Activated naive CD4-positive, alpha-beta T cell treated with Interleukin-2 at 50 U/mL for 16 hours (primary cell): ENCODE measurements at places on chromosomes 11 and 22.

DNA sequence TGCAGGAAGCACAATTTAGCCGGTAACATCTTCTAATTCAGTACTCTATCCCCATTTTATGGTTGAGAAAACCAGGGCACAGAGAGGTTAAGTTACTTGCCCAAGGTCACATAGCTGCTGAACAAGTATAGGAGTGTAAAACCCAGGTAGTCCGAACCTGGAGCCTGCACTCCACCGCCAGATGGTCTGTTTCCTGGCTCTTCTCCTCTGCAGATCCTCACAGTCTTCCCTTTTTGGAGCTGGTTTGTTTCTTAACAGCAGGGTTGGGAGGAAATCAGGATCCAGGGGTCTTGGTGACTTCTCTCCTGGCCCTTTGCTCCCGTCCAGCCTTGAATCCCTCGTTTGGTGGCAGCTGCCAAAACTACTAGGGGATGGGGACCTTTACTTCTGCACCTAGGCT lies 12.0 kb downstream of the TSPAN18 start:
- no peak for DNase-seq

- DNase-seq = no peak
These were observed 327.5 kb downstream of the ETS1 start for GRCh38 chr11:128259816-128260215.

- DNase-seq = no peak
These were observed 16.9 kb downstream of the LMO2 start for GRCh38 chr11:33874910-33875490.

DNA sequence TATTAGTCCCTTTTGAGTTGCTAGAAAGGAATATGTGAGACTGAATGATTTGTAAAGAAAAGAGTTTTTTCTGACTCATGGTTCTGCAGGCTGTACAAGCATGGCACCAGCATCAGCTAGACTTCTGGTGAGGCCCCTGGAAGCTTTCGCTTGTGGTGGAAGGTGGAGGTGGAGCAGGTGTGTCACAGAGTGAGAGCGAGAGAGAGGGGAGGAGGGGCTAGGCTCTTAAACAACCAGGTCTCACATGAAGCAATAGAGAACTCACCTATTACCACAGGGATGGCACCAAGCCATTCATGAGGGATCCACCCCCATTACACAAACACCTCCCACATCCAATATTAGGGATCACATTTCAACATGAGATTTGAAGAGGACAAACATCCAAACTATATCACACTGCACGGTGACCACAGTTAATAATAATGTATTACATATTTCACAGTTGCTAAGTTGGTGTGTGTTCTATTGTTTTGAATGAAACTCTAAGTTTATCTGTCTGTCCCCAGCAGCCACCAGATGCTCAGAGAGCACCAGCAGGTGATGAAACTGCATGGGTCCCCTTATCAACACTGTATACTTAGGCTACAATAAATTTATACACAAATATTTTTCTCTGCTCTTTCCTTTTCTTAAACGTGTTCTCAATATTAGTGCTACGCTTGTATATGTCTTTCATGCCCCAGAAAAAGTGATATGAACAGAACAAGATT lies 14.1 kb downstream of the ZFP91 start:
- peak; percentile 61 for DNase-seq

- DNase-seq = no peak
These were observed 19.7 kb upstream of the ALG8 start for GRCh38 chr11:78158987-78159652.
